Central memory CD4-positive, alpha-beta T cell (primary cell): ENCODE measurements at places on chromosomes 13 and 19.
A peak's percentile ranks its signal among the peaks of the same experiment; 100 is the strongest.

GRCh38 chr19:48344892-48345291, 18.8 kb downstream of the TMEM143 start:
- DNase-seq: no peak

- DNase-seq: no peak
Observed at GRCh38 chr13:107119989-107120881, 552.3 kb upstream of the ARGLU1 start.

- no peak for DNase-seq
Observed at GRCh38 chr13:102970542-102970941, 95.7 kb downstream of the SLC10A2 start.

GRCh38 chr13:27792393-27793218, at the start of gene GSX1:
Gene GSX1, plus strand, starts transcription at chr13:27792483. Its CDS starts 208 bp downstream, at chr13:27792691.
- peak; percentile 26 for DNase-seq

DNA sequence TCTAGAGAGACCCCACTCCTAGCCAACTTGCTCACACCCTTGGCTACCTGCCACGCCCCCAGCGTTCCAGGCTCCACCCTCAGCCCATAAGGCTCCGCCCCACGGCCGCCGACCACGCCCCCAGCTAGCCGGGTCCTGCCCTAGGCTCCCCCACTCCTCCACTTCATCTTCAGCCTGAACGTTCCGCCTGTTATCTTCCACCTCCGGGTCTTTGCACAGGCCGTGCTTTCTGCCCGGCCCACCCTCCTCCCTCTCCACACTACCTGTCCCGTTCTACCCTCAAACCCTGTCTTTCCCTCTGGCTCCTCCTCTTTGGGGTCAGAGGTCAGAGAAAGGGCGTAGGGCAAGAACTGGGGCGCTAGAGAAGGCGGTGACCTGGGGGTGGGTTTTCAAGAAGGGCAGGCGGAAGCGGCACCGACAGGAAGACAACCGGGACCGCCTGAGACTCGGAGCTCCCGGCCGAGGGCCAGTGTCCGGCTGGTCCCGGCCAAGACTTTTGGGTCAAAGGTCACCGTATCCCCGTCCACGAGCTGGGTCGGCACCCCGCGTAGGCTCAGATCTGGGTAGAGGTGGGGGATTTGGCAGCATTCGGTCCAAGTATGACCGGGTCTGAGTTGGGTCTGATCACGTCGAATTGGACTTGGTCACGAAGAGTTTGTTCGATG, 2.2 kb downstream of the PDE4C start:
- DNase-seq: no peak

- DNase-seq: no peak
Observed at GRCh38 chr19:56097776-56098175, 23.3 kb downstream of the ZNF787 start.

GRCh38 chr19:8224394-8225145, 15.4 kb downstream of the CERS4 start:
- DNase-seq: no peak

- no peak for DNase-seq
Observed at GRCh38 chr13:101003566-101003965, 329.0 kb upstream of the TMTC4 start.

DNA sequence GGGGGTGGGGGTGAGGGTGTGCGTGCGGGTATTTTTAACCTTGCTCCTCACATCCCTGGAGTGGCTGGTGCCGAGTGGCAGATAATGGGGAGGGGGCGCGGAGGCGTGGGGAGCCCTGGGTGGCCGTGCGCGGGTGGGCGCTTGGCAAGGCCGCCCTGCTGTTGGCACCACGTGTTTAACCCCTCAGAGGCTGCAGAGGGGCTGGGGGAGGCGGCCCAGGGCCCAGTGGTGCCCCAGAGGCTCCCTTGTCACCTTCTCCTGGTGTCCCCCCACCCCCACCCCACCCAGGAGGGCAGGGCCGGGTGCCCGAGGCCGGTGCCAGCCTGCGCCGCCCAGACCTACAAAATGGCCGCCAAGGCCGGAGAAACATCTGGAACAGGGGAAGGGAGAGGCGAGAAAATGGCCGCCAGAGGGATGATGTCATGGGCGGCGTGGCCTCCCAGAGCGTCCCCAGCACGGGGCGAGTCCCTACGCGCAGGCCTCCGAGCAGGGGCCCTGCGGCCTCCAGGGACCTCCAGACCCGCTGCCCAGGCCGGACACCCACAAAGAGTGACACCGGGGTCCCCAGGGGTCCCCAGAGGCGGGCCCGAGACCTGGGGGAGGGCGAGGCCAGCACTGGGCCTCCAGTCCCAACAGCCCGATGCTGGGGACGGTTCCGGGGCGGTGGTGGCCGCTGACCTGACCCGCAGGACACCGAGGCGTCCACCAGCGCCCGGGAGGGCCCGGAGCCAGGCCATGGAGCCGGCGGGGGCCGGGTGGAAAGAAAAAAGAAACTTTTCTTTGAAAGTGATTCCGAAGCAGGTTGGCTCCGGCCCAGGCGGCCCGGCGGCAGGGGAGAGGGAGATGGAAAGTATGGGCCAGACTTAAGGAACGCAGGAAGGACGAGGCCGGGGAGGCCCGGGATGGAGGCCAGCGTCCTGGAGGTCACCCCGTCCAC, 38.2 kb downstream of the NFIC start:
- DNase-seq: no peak

- no peak for DNase-seq
Observed at GRCh38 chr13:101572456-101572855, 120.0 kb downstream of the ITGBL1 start.

- no peak for DNase-seq
Observed at GRCh38 chr19:46115396-46116106, 8.9 kb downstream of the IGFL3 start.

- no peak for DNase-seq
Observed at GRCh38 chr13:53066411-53066810, 37.8 kb downstream of the OLFM4 start.

GRCh38 chr19:9914315-9915207, 21.8 kb downstream of the OLFM2 start:
- peak; percentile 75 for DNase-seq

DNA sequence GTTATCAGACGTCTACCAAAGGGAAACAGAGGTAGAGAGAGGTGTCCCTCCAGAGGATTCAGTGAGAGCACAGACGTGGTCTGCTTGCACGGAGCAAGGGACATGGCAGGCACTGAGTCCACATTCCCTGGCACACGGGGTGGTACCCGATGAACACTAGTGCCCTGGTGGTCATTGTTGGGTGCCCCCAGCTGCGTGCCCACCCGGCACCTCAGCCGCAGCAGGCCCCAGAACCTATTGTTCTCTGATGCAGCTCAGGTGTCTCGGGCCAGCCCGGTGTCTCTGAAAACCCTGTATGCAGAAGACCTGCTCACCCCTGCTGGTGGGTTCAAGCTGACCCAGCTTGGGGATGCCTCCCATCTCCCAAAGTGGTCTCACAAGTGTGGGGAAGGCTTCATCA, 11.9 kb downstream of the SUGP1 start:
- DNase-seq: no peak

GRCh38 chr19:30269638-30270037, 102.5 kb upstream of the ZNF536 start:
- no peak for DNase-seq

- DNase-seq: no peak
Observed at GRCh38 chr19:5126498-5127223, 157.7 kb downstream of the KDM4B start.

DNA sequence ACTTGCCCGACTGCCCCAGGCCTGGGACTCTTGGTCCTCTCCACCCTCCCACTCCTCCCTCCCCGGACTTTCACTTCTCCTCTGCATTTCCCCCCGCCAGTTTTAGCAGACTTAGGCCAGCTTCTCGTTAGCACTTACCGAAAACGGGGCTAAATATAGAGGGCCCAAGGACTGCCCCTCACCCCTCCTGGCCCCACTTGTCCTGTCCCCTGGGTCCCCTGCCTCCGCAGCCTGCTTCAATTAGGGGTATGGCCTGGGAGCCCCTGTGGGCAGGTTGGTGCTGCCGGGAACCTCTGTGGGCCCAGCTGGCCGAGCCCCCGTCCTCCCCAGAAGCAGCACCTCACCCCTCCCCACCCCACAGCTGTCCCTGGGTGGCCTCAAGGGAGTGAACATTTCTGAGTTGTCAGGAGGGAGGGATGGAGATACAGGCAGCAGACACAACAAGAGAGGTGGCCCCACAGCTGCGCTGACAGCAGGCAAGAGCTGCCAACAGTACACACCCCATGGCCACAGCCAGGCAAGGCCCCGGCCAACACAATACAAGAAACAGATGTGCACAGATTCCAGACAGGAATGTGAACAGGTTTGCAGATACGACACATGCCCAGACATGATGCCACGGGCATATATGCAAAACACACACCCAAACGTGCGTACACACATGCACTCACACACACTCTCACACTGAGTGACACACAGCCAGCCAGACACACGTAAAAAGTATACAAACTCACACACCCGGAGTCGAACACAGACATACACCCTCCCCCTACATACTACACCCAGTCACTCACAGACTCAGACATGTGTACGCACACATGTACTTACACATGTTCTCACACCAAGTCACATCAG, 2.6 kb downstream of the POU2F2 start:
- no peak for DNase-seq

DNA sequence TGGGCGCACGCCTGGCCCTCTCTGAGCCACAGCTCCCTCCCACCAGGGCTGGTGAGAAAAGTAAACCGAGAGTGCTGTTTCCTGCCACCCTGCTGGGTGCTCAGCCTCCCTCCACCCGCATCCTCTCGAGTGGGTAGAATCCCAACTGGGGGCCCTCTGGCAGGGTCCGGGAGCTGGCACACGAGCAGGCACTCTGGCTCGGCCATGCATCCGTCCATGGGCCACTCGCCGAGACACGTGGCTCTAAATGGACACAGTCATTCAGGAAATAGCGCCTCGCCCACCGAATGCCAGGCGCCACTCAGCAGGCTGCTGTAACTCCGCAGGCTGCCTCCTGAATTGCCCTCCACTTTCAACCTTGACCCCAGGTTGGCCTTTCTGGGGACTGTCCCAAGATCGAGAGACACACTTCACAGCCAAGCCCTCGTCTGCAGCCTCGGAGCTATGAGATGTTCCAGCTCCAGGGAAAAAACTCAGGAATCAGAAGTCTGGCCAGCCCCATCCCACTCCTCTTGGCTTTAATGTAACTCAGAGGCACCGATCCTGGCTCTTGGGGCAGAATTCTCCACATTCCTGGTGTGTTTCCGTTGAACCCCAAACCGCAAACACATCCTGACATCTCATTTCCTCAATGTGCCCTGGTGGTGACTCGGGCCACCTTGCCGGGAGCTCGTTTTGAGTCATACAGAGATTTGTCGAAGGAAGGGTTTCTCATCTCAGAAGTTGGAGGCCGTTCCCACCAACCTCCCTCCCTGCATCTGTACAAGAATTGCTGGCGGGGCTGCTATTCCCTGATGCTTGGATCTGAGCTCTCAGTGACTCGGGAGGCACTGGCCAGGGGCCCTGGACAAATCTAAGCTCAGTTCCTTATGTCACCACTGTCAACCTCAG, 14.1 kb downstream of the KLF2 start:
- DNase-seq: no peak

DNA sequence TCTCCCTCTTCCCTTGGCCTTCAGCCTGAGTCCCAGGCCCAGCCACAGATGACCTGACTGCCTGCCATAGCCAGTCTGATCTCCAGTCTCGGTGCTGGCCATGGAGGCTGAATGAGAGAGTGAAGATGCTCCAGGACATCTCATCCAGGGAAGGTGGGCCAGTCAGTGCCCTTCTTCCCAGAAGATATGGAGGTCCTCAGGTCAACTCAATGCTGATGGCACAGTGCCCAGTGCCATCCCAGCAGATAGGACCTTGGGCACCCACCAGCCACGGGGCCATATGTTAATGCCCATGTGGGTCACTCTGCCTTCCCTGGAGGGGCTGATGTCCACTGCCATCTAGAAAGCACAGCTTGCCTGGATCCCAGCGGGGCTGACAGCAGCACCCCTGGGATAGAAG, 7.2 kb downstream of the VSTM2B start:
- DNase-seq: no peak

DNA sequence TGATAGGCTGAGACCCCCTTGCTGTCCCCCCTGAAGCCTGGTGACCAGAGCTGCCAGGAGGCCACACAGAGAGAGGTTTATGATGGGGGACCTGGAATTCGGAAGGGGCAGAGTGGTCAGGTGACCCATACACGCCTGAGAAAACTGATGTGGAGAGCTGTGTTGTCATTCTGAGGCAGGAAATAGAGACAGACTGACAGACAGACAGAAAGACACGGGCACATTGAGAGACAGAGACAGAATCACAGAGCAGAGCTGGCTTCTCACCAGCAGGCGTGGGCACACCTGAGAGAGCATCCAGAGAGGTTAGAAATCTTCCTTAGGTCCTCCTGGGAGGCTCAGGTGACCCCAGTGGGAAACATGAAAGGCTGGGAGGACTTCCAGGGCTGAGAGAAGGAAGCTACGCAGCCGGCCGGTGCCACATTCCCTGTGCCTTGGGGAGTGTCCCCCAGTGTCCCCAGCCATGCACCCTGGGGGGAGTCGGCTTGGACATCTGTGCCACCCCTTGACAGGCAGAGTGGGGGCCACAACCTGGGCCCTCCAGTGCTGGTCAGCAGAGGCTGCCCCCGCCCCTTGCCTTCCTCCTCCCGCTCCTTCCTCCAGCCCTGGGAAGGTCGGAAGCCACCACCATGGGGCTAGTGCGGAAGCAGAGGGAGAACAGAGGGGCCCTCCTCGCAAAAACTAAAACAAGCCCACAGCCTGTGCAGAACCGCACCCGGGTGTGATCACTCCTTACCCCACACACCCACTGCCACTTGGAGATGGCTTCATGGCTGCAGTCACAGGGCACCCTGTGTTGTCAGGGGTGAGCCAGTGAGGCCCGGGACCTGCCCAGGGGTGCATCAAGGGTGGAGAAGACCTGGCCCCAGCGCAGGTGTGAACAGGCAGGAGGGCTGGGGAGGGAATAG, 2.2 kb downstream of the FFAR1 start:
- DNase-seq: no peak

DNA sequence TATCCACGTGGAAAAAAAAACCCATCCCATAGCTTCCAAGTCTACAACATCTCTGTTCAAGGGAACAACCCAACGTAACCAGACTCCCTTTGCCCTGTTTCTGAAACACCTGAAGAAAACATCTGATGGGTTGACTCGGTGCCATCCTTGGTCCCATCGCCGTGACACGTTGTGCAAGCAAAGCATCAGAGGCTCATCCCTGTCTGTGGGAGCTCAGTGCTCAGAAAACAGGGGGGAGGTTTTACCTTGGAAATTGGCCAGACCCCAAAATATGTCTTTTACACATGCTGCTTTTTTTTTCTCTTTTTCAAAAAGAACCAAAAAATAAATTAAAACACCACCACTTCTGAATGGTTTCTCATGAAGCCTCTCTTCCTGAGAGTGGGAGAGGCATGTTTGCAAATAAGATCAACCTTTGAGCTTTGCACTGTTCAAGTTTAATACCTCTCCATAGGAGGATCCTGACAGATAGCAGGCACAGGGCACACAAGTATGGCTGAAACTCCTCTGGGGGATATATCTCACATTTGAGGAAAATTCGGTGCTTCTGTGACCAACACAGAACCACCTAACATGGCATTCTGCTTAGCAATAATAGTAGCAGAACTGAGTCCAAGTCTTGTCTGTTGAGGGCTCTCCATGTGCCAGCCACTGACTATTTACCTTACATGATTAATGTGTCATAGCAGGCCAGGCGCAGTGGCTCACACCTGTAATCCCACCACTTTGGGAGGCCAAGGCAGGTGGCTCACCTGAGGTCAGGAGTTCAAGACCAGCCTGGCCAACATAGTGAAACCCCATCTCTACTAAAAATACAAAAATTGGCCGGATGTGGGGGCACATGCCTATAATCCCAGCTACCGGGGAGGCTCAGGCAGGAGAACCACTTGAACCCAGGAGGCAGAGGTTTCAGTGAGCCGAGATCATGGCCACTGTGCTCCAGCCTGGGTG, 7.0 kb upstream of the PVR start:
- no peak for DNase-seq
